ENCODE measurements at places on chromosomes 6 and 20. TPM values are rescaled to one million over a fixed set of nuclear protein-coding genes. Genes with fewer than 3 reads are reported as not detected.

DNA sequence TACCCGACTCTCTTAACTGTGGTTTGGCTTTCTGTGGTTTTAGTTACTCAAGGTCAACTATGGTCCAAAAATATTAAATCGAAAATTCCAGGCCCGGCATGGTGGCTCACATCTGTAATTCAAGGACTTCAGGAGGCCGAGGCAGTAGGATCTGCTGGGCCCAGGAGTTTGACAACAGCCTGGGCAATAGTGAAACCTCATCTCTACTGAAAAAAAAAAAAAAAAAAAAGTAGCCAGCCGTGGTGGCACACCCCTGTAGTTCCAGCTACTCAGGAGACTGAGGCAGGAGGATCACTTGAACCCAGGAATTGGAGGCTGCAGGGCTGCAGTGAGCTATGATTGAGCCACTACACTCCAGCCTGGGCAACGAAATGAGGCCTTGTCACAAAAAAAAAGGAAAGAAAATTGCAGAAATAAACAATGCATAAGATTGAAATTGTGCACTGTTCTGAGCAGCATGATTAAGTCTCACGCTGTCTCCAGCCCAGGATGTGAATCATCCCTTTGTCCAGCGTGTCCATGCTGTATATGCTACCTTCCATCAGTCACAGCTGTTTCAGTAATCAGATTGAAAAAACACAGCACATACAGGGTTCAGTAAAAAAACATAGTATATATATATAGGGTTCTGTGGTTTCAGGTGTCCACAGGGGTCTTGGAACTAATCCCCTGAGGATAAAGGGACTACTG lies 40.7 kb downstream of the RGS17 start:
- no peaks in the 10 kb centered on the region for H3K27me3 ChIP-seq
- H3K4me3 ChIP-seq: no peak overlapping the region
- no peaks in the 10 kb centered on the region for H3K36me3 ChIP-seq
- H3K4me1 ChIP-seq: no peaks in the 10 kb centered on the region
- DNase-seq: no peak

Gene GSTA2
- not detected for total RNA-seq

Gene BPIFB2
- not detected for total RNA-seq

GRCh38 chr20:53999077-53999476 lies 71.3 kb downstream of the BCAS1 start:
- H3K27me3 ChIP-seq: no peaks in the 10 kb centered on the region
- H3K4me3 ChIP-seq: no peak overlapping the region
- no peaks in the 10 kb centered on the region for H3K4me1 ChIP-seq
- DNase-seq: no peak
- H3K27ac ChIP-seq: no peak overlapping the region
- no peaks in the 10 kb centered on the region for H3K36me3 ChIP-seq

Gene SIRPG
- total RNA-seq: not detected

Measured in GM23338 (cell line).